ENCODE measurements at places on chromosomes 1 and 21.

- DNase-seq, result peak; percentile 86
Observed at GRCh38 chr21:31222142-31222541, 121.9 kb downstream of the TIAM1 start.

GRCh38 chr1:90501281-90501680, 215.8 kb downstream of the BARHL2 start:
- DNase-seq, result no peak

- no peak for DNase-seq
Observed at GRCh38 chr21:44552136-44552535, 831 bp upstream of the KRTAP10-2 start.

GRCh38 chr1:195251900-195252299, 1356.3 kb downstream of the KCNT2 start:
- DNase-seq, result no peak
